RWPE1 (cell line): ENCODE measurements at places on chromosomes 12 and 14.

GRCh38 chr14:73227812-73228781, 9.2 kb upstream of the PAPLN start:
- peak; percentile 64 for DNase-seq

DNA sequence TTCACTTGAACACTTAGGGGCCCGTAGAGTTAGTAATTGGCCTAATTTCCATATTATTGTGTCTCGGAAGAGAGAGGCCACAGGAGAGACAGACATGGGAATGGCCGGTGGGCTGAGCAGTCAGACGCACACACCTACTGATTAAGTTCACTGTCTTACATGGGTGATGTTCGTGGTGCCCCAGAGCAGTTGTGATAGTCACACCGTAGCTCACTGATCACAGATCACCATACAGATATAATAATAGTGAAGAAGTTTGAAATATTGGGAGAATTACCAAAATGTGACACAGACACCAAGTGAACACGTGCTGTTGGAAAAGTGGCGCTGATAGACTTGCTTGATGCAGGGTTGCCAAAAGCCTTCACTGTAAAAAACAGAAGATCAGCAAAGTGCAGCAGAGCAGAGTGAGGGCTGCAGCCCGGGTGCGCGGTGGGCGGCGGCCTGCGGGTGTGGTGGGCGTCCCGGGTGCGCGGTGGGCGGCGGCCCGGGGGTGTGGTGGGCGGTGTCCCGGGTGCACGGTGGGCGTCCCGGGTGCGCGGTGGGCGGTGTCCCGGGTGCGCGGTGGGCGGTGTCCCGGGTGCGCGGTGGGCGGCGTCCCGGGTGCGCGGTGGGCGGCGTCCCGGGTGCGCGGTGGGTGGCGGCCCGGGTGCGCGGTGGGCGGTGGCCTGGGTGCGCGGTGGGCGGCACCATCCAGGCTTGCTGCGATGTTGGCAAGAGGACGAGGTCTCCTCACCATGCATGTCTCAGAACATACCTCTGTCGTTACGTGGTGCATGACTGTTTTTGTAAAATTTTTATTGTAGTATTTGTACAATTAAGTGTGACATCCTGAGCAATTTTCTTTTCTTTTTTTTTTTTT, 34.3 kb upstream of the TEX22 start:
- DNase-seq = peak; percentile 58

GRCh38 chr14:64465831-64466554, 694 bp downstream of the AKAP5 start:
- peak; percentile 33 for DNase-seq

GRCh38 chr14:94016446-94016976, 9.6 kb upstream of the OTUB2 start:
- DNase-seq = no peak

DNA sequence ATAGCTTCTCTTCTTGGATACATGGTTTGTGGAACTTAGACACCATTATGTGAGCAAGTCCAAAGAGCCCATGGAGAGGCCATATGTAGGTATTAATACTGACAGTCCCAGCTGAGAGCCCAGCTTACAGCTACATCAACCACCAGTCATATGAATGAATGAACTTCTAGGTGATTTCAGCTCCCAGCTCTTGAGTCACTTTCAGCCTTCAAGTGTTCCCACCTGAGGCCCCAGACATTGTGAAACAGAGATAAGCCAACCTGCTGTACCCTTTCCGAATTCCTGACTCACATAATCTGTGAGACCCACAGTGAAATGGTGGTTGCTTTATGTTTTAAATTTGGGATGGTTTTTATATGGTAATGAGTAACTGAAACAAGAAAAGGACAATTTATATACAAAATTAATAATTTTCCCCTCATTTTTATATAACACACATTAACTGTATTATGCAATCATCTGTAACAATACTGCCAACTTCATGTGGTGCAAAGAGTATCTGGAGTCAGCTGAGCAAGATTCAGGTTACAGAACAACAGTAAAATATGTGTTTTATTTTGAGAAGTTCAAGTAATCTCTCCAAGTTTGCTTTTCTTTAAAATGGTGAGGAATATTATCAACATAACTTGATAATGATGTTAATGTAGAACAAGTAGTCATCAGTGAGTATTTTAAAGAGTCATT, 27.7 kb upstream of the FBXO33 start:
- DNase-seq = no peak

DNA sequence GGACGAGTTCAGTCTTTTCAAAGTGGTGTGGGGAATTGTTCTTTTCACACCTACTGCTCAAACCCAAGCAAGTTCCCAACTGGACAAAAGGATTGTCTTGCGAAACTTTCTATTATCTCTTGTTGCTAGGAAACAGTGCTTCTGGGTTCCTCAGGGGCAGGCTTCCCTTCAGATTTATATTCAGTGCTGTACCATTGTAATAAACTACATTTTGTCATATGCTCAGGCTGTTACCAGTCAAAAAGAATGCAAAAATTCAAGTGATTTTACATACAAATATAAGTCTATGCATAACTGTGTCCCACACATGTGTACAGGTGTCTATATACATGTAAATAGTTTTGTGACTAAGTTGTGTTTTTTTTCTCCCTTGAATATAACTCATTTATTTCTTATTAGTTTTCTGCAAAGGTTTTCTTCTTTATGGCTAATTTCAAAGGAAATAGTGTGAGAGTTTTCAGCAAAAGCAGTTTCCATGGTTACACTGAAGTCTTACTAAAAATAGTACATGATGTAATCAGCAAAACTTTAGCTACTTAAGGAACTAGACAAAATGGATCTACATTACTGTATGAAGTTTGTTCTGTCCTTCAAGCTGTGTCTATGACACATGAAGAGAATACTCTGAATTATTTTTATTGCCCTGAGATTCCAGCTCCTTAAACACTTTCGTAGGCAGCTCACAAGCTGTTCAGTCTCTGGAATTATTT, 430.2 kb upstream of the TMPO start:
- no peak for DNase-seq

DNA sequence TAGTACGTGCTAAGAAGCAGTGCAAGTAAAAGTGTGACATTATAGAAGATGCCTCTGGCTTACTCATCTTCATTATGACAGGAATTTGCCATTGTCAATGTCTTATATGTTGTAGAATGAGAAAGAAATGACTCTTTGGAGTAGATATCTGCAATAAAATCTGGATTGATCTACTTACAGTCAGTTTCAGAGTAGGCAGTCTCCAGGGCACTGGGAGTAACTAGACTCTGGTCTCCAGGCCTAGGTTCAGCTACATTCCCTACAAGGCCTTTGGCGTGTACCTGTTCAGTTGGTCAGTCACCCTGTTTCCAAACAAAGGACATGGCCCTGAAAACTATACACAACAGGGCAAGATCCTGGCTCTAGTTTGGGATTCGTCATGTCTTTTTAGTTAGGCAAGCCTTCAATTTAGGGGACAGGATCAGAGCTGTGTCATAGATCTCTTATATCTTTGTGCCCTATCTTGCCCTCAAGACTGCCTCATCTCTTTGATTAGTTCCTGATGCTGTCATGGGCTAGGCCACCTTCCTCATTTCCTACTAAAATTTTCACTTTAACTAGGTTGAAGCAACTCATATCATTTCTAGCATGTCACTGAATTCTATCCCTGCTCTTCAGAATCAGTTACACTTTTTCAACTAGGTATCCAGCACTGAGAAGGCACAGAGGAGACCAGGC, 410.0 kb downstream of the RAD51B start:
- DNase-seq = no peak

DNA sequence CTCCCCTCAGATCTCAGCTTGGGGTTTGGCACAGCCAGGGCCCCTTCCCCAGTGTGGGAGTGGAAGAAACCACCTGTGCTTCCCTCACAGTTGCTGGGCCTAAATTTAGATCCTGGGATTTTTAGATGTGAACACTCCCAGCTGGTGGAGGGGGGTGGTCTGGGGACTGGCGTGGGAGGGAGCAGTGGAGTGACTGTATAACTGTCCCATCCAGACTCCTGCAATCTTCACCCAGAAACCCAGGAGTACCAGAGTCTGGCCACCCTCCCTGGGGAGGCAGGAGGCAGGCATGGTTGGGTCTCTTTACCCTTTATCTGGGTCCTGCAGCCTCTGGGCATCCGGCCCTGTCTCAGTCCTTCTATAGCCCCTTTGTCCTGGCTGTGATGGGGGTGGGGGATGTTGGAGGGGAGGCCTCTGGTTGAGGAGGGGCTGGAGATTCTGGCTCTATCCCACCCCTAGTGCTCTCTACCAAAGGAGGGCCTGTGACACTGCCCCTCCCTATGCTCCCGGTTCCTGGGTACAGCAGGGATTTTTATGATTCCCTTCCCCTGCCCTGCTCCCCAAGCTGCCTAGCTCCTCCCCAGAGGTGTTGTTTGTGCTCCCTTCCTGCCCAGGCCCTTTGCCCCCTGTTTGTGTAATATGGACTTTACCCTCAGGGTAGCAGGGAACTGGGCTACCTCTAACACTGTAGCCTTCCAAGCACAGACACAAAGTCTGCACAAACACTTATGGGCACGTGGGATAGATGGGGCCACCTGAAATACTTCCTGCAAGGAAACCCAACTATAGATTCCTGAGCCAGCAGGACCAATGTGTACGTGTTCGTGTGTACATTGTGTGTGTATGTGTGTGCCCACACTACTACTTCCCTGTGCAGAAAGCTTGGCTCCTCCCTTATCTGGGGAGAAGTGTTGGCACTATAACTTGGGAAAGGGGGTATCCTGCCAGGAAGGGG, 1.7 kb downstream of the ERBB3 start:
- no peak for DNase-seq

- DNase-seq = no peak
These were observed 19.9 kb downstream of the CERS5 start for GRCh38 chr12:50147281-50147680.

DNA sequence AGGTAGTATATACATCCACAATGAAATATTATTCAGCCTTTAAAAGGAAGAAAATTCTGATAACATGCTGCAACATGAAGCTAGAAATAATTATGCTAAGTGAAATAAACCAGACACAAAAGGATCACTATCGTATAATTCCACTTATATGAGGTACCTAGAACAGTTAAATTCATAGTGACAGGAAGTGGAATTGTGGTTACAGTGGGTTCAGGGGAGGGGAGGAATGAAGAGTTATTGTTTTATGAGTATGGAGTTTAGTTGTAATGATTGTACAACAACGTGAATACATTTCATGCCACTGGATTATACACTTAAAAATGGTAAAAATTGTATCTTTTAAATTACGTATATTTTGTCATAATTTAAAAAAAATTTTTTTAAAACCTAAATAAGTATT, 21.0 kb downstream of the EEA1 start:
- DNase-seq = no peak

- no peak for DNase-seq
These were observed 36.3 kb downstream of the HMGA2 start for GRCh38 chr12:65860600-65860999.

GRCh38 chr12:69052613-69053408, 119.8 kb upstream of the CPM start:
- peak; percentile 63 for DNase-seq

- DNase-seq = peak; percentile 75
These were observed 40.9 kb upstream of the CAPRIN2 start for GRCh38 chr12:30795410-30796312.

DNA sequence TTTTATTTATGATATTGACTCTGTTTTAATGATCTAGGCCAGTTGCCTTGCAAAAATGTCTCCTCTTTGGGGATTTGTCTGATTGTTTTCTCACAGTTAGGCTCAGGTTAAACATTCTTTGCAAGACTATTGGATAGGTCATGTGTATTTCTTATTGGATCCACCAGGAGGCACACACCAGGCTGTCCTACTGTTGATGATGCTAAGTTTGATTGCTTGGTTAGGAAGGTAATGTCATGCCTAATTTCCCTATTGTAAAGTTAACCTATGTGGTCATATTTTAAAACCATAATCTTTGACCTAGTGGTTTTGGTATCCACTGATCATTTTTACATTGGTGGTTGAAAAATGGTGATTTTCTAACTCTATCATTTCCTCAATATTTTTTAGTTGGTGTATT, 137.1 kb downstream of the BRMS1L start:
- DNase-seq = no peak

DNA sequence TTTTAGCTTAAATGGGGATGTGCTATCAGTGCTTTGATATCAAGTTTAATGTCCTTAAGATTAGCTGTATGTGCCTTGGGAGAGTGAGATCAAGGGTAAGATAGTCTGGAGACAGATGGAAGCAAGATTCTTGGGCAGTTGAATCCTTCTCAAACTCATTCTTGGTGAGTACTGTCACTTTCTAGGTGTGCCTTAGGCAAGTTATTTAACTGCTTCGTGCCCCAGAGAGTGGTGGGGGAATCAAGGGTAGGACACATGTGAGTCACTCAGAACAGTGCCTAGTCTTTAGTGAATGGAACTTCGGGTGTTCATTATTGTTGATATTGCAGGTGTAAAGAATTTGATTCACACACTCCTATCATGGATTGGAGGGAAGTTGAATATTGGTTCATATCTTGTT, 803.7 kb downstream of the DIO2 start:
- no peak for DNase-seq

- DNase-seq = no peak
These were observed 41.0 kb downstream of the BDKRB1 start for GRCh38 chr14:96297000-96297399.

- DNase-seq = no peak
These were observed 9.2 kb upstream of the MMP17 start for GRCh38 chr12:131818821-131819585.

DNA sequence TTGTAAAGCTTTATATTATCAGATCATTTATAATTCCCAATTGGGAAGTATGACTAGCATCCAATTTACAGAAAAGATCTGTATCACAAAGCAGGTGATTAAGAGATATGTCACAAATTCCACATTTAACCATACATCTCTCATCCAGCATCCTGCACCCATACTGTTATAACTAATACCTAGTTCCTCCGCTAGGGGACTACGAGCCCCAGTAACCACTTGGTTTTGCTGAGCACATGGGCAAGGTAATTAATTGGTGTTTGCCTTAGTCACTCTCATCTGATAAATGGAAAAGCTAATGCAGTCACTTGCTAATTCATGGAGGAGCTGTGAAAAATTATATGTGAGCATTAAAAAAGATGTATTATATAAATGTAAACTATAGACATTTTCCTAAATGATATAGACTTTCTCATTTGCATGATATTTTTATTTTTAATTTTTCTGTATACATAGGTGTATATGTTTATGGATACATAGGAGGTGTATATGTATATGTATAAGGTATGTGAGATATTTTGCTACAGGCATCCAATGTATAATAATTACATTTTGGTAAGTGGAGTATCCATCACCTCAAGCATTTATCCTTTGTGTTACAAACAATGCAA, 1031.8 kb downstream of the GALC start:
- peak; percentile 8 for DNase-seq

DNA sequence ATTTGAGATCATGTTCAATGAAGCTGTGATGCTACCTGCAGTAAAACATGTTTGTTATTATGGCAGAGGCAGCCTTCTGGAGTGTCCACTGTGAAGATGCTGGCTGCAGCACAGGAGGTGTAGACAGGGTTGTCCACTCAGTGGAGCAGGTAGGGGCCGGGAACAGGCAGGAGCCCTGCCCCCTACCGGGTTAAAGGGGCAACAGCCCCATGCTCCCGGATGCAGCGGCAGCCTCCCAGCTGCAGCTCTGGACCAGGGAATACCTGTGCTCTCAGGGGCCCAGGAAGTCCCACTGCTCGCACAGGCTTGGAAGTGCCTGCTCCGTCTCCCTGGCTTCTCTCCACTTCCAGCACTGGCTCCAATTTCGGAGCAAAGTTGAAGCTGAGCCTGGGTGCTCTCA, 401.6 kb downstream of the FOXG1 start:
- no peak for DNase-seq

- no peak for DNase-seq
These were observed 206.2 kb downstream of the NAV3 start for GRCh38 chr12:78036874-78037273.

GRCh38 chr12:89311703-89312293, 40.5 kb downstream of the DUSP6 start:
- DNase-seq = peak; percentile 3

GRCh38 chr14:90755661-90756304, 60.4 kb downstream of the TTC7B start:
- no peak for DNase-seq
